ENCODE measurements at places on chromosomes 2 and 18.

GRCh38 chr2:119756837-119757236, 2.9 kb upstream of the PTPN4 start:
- DNase-seq, result peak; percentile 60

DNA sequence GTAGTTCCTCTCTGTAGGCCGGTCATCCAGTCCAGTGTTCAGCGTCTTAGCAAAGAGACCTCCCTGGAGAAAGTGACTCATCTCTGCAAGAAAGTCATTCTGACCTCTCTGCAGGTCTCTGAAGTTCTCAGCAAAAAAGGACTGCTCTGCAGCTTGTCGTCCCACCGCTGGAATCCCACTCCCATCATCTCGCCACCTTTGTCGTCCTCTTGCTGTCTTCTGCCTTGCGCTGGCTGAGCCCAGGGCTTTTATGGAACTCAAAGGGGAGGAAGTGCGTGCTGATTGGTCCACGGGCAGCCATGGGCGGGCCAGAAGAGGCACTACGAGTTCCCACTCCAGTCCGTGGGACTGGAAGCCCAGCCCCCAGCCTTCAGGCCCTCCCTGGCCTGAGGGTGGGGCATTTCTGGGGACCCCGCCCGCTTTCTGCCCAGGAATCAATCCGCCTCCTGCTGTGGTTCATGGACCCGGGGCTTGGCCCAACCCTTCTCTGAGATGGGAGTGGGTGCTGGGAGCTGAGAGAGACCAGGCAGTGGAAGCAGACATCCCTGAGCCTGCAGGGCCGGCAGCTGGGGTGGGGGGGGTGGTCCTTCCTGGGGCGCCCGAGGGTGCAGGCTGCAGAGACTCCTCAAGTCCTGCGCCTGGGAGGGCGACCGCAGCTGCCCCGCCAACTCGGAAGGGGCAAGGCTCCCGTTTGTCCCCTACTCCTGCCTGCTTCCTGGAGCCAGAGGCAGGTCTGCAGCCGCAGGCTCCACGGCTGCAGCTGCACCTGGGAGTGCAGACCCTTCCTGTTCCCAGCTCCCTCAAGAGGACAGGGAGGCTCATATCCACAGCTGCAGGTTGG, 660.7 kb upstream of the RAB6C start:
- no peak for DNase-seq

GRCh38 chr2:182186132-182186735, 200.6 kb downstream of the PPP1R1C start:
- DNase-seq, result peak; percentile 41

DNA sequence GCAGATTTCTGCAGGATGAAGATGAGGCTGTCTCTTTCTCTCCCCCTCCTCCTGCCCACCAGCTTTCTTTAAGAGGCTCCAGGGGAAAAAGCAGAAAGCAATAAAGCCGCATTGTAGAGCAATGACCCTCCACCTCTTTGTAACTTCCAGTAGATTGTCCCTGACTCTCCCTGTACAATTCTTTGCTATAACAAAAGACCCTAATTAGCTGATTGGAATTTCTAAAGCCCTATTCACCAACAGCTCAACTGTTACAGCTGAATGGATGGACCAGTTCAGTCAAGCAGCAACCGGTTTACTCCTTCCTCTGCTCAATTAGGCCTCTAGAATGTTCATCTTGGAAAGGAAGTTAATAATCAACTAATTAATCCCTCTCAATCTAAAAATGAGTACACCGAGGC, 301.0 kb downstream of the STK39 start:
- DNase-seq, result no peak

DNA sequence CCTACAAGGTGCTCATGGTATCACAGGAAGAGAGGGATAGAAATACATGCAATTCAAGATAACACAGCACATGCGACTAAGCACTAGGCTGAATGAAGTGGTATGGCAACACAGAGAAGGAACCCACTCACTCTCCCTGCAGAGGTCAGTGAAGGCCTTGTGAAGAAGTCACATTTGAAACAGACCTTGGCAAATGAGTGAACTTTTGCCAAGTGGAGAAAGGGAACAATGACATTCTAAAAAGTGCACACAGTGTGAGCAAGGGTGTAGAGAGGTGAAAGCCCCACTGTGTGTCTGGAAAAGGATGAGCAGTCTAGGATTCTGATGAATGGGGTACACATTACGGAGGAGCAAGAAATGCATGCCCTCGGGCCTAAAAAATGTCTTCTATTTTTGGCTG, 23.3 kb downstream of the KLF7 start:
- peak; percentile 73 for DNase-seq

DNA sequence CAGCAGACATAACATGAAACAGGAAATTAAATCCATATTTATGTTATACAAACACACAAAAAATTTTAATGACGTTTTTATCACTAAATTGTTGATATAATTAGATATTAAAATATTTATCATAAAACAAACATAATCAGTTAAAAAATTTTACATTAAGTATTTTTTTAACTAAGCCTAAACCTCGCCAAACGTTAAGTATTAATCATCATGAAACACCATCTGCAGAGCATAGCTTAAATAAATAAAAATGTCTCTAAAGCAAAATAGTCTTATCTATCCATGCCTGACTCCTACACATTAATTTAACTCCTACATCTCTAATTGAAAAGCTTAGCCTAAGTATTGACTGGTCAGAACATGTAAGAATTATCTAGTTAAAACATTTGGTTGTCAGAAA, 271.6 kb upstream of the RND3 start:
- DNase-seq, result no peak

- DNase-seq, result peak; percentile 31
These were observed 140.5 kb downstream of the TPGS2 start for GRCh38 chr18:36688020-36688965.

GRCh38 chr2:12498704-12499103, 218.0 kb upstream of the TRIB2 start:
- no peak for DNase-seq

GRCh38 chr2:215419769-215420470, 15.9 kb downstream of the FN1 start:
- no peak for DNase-seq

GRCh38 chr2:32810909-32811495, 135.8 kb upstream of the LTBP1 start:
- DNase-seq, result no peak

DNA sequence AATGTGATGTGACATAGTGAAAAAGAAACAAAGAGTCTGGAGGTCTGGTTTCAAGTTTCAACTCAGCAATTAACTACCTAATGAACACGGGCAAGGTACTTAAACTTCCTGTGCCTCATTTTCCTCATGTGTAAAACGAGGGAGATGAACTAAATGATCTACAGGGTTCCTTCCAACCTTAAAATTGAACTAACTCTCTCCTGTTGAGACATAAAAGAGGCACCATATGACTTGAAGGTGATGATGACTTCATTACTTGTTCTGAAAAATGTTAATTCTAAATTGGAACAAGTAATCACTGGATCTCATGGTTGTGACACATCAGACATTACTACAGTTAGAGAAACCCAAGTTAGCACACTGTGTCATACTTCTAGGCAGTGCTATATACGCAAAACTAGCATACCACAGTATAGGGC, 8.9 kb upstream of the REL start:
- DNase-seq, result peak; percentile 87

- DNase-seq, result no peak
These were observed 79.1 kb upstream of the MYCN start for GRCh38 chr2:15861172-15861822.

GRCh38 chr18:70028084-70028483, 80.4 kb upstream of the CD226 start:
- no peak for DNase-seq

DNA sequence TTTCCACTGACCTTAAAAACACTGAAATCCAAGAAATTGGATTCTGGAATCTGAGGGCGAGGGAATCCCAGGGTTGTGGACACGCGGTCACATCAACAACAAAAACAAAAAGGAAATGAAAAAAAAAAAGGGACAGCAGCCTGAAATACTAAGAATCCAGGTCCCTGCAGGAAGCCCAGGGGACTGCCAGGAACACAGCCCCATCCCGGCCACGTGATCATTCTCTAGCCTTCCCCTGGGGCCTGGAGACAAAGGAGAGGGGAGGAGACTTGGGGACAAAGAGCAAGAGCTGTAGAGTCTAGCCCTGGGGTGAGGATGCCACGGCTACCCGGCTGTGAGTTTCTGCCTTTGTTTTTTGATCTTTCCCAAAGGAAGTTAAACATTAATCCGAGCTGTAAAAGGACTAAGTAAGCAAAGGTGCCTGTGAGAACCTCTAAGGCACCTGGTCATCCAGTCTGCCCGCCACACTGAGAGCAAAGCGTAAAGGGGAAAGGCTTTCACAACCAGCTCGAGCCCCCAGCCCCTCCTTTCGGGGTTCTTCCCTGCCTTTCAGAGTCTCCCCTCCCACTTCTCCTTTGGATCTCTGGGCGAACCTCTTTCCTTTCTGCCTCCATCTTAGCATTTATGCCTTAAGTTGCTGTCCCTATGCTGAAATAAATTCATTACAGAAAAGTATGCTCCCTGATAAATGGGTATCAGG, 57.9 kb upstream of the MSH2 start:
- DNase-seq, result no peak

DNA sequence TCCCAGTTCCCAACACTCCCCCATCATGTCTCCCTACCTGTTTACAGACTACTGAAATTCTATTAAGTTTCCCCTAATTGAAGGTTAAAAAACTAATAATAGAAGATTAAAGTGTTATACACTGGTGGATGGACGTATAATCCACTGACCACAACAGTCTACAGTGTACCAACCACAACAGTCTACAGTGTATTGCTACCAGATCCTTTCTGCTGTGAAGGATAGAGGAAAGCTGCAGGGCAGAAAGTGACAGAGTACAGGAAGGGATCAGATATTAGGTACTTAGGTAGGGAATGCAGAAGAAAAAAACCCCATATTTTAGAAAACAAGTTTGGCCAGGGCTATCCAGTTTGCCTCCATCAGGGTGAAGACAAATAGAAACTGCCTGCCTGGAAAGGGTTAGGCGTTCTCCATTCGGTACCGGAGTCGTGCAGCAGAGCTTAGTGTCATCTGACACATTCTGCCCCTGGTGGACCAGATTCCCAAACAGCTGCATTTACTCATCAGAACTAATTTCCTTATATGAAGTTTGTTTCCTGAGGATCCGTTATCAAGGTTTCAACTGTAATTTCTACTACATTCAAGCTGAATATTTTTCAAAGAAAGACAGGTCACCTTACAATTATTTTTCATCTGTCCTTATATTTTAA, 49.9 kb downstream of the KLF7 start:
- no peak for DNase-seq

- no peak for DNase-seq
These were observed 122.5 kb upstream of the NCKAP5 start for GRCh38 chr2:133690780-133691179.

GRCh38 chr18:78833833-78834232, 145.8 kb upstream of the SALL3 start:
- DNase-seq, result no peak

DNA sequence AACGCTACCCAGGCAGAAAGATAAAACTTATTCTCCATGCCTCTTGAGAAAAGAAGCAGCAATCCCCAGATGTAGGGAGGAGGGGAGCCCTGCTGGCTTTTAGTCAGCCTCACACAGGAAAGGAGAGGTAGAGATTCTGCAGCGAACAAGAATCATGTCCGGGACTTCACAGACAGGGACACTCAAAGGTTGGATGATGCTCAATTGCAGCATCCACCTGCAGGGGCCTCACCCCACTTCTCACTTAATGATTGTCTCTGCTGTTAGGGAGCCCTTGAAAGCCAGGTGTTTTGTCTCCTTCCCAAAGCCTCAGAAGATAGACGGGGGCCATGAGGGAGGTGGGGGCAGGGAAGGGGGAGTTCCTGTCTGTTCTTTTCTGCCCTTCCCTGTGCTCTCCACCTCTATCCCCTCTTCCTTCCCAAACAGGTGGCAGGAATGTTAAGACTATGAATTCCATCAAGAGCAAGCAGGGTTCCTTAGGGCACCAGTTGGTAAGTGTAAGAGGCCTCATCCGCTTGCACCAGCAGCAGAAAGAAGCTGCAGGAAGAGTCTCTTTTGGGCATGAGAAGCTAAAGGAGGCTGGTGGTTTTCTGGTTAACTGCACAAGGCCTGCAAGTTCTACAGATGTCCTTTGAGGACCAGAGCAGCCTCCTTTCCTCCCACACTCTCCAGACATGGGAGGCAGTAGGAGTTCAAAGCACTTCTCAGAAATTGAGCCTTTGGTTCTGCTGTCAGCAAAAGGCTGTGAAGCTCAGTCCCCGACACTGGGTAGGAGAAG, 154.7 kb upstream of the TNP1 start:
- no peak for DNase-seq

- DNase-seq, result no peak
These were observed 21.2 kb downstream of the ATIC start for GRCh38 chr2:215332872-215333595.

DNA sequence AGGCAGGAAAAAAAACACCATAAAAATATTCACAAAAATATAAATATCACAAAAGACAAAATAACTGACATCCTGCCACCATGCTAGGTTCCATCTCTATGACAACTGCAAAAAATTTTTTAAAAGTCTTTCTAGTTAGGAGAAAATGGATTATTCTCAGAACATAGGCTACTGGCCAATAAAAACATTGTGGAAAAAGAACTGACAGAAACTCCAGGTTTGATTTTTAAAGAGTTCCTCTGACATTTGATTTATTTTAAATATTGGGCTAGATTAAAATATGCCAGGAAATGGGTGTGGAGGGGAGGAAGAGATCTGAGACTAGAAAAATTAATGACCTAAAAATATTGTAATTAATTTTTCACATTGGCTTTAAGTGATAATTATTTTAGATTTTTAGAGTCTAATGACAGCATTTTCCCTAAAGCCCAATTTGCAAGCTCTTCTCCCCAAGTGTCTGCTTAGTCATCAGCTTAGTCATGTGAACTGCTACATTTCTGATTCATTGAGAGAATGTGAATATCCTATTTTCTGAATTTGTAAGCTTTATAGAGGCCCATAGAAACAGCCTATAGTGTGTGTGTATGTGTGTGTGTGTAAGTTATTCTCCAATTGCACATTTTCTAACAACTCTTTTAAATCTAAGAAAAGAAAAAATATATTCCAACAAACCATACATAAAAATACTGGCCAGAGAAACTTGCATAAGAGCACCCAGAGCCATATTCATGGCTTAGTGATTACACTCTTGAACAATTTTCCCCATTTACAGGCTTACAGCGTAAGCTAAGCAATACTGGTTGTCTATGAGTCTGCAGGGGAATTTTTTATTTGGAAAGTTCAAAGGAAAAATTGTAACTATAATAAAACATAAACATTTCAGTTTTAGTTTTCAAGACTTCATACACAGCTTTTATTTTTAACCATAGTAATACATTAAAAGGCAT, 48.4 kb downstream of the TMEFF2 start:
- peak; percentile 67 for DNase-seq

GRCh38 chr2:241617431-241618154, 19.4 kb downstream of the THAP4 start:
- DNase-seq, result peak; percentile 31

DNA sequence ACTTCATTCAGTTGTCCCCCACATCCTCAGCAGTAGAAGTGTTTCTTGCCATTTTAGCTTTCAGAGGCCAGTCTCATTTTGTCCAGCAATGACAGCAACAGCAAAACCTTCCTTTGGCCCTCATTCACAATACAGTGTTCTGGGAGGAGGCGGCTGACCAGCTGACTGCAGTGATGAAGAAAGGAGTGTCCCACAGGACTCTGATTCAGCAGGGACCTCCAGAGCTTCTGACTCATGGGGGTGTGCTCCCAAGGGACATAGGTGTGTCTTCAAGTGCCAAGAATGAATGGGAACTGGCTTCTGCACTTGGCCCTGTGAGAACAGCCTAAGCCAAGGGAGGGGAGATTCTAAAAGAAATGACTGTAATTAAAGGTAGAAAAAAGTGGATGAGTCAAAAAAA, 147.0 kb upstream of the PELI1 start:
- peak; percentile 82 for DNase-seq

GRCh38 chr18:43271593-43272432, 5.5 kb downstream of the SYT4 start:
- peak; percentile 33 for DNase-seq

- DNase-seq, result no peak
These were observed 97.9 kb upstream of the KLHL29 start for GRCh38 chr2:23286758-23287704.

All from inflammatory macrophage treated with lipopolysaccharide for 4 hours (primary cell).